Left lung (tissue), 14 donors: ENCODE measurements at places on chromosomes 11 and 22. TPM values are rescaled to one million over a fixed set of nuclear protein-coding genes. Genes with fewer than 3 reads are reported as not detected.

PHLDA2 gene
- 50.0 TPM for total RNA-seq

GRCh38 chr11:116636341-116636929 lies 136.4 kb downstream of the BUD13 start:
- no peak for DNase-seq

DNA sequence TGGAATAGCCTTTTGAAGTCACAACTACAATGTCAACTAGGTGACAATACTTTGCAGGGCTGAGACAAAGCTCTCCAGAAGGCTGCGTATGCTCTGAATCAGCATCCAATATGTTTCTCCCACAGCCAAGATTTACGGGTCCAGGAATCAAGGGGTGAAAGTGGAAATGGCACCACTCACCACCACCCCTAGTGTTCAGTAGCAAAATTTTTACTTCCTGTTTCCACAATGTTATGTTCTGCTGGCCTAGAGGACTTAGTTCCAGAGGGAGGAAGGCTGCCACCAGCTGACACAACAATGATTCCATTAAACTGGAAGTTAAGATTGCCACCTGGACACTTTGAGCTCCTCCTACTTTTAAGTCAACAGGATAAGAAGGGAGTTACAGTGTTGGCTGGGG lies 68.5 kb upstream of the MPEG1 start:
- no peak for DNase-seq

GRCh38 chr22:19543970-19544708 lies 19.9 kb upstream of the CLDN5 start:
- no peak for DNase-seq
